HEK293T (cell line): ENCODE measurements at places on chromosomes 6 and 20.
A peak's percentile ranks its signal among the peaks of the same experiment; 100 is the strongest.

- DNase-seq = no peak
These were observed 205.2 kb downstream of the MYLK4 start for GRCh38 chr6:2545383-2546038.

GRCh38 chr6:44041461-44042260, 85.6 kb downstream of the MRPL14 start:
- no peak for DNase-seq

- DNase-seq = no peak
These were observed 34.3 kb upstream of the TCF21 start for GRCh38 chr6:133854364-133855275.

GRCh38 chr6:167995302-167995701, 2.2 kb upstream of the KIF25 start:
- DNase-seq = no peak

GRCh38 chr6:135505222-135505621, 7.7 kb upstream of the AHI1 start:
- DNase-seq = no peak

DNA sequence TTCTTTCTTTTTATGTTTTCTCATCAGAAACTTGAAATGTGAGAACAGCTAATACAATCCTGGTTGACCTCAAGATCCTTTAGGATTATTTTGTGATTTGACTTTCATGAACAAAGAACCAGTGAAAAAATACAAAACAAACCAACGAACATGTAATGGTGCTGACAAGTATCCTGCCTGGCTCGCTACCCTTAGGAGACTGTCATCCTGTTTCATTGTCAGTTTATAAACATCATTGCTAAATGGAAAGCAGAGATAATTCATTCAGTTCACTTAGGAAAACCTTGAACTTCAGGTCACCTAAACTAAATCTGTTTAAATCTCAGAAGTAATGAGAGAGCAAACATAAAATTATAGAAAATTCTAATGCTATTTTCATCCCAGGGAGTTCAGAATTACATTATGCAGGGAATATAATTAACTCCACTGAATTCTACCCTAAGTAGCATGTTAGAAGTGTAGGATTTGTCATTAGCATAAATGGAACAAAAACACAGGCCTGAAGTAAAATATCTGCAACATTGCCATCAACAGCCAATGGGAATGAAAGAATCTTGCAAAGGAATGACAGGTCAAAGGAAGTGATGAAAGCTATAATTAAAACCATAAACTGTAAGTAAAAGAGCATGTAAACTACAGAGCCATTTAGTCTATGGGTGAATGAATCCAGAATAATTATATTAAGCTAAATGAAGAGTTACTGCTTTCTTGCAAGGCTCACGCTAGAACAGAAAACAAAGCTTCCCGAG, 401.2 kb upstream of the MANEA start:
- DNase-seq = no peak

DNA sequence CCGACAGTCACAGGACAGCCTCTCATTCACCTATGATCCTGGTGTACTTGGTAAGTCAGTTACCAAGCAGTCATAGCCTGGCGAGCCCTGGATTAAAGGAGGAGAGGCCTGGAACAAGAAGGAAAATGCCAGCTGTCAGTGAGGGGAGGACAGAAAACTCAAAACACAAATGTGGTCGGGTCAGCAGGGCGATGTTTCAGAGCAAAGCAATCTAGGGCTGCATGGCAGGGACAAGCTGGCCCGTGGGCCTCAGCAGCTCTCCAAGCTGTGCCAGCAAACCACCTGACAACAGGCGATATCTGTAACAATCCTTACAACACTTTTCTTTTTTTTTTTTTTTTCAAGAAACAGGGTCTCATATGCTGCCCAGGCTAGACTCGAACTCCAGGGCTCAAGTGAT, 40.3 kb downstream of the MGME1 start:
- no peak for DNase-seq

- no peak for DNase-seq
These were observed 9.7 kb upstream of the TENT5A start for GRCh38 chr6:81762132-81762531.

GRCh38 chr6:19755181-19755580, 82.0 kb upstream of the ID4 start:
- DNase-seq = no peak

GRCh38 chr6:53446151-53446550, 97.4 kb upstream of the ELOVL5 start:
- DNase-seq = no peak

DNA sequence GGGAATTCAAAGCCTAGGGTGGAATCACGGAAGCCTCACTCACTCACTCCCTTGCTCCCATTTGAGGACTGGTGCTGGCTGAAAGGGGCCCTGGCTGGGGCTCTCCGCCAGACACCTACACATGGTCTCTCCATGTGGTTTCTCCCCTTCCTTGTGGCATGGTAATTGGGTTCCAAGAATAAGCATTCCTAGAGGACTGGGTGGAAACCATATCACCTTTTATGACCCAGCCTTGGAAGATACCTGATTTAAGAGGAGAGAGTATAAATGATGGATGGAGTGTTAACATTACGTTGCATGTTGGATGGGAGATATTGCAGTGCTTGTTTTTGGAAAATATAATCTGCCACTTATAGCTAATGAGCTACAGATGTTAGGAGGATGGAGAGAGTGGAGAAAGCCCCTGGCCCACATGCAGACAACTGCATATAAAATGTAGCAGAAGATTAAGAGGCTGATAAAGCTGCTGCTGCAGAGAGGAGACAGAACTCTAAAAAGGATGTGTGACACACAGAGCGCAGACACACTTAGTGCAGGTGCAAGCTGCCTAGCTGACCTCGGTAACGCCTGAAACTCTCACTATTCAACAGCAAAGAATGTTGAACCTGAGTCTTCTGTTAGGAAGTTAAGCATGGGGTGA, 23.3 kb upstream of the CDKN1A start:
- DNase-seq = no peak

DNA sequence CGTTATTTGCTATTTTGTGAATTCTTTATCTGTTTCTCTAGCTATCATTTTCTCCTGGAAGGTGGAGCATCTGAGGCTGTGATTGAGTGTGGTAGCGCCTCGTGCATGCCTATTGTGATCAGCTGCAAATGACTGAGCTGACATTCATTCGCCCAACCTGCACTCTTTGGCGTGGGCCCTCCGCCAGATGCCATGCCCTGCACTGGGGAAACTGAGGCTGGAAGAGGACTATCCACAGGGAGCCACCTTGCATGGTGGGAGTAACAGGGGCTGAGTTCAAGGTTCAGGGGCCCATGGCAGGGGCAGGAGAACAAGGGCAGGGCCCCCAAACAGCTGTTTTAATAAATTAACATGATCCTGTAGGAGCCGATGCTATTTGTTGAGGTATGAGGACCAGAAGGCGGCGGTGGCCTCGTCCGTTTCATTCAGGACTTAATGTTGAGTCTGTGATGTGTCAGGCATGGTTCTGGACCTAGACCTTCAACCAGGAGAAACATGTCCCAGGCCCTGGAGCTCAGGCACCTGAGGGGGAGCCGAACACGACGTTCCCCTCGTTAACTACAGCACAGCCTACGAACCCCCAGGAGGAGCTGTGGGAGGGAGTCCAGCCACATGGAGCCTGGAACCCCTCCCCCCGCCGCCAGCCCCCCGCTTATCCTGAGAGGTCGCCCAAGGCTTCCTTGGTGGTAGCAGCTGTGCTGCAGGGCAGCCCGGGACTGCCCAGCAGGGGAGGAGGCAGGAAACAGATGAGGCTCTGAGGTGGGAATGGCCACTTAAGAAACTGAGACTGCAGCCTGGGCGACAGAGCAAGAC, 242.9 kb downstream of the CDH4 start:
- no peak for DNase-seq

DNA sequence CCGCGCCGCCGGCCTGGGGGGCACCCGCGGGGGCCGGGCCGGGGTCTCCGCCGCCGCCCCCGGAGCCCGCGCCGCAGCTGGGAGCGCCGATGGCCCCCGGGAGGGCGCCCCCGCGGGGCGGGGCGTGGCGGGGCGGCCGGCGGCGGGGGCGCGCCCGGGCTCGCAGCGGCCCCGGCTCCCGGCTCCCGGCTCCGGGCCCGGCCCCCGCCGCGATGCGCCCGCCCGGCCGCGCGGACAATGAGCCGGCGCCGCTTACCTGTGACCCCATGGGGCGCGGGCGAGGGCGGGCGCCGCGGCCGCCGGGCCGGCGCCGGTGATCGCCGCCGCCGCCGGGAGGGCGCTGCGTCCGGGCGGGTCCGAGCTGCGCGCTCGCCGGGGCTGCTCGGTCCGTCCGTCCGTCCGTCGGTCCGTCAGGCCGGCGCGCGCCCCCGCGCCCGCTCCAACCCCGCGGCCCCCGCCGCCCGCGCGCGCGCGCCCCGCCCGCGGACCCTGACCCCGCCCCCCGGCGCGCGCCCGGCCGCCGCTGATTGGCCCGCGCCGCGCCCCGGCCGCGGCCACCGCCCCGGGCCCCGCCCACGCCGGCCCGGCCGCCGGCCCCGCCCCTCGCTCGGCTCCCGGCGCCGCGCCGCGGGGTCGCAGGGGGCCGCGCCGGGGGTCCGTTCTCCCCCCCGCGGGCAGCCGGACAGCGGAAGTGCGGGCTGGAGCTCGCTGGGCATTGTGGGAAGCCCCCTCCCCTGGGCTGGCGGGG, at the start of gene ZBTB46:
Gene ZBTB46 (minus strand): TSS at position 424 of the 748 bp plus-strand sequence. CDS start 40,507 bp downstream, outside the sequence.
- peak; percentile 95 for DNase-seq

DNA sequence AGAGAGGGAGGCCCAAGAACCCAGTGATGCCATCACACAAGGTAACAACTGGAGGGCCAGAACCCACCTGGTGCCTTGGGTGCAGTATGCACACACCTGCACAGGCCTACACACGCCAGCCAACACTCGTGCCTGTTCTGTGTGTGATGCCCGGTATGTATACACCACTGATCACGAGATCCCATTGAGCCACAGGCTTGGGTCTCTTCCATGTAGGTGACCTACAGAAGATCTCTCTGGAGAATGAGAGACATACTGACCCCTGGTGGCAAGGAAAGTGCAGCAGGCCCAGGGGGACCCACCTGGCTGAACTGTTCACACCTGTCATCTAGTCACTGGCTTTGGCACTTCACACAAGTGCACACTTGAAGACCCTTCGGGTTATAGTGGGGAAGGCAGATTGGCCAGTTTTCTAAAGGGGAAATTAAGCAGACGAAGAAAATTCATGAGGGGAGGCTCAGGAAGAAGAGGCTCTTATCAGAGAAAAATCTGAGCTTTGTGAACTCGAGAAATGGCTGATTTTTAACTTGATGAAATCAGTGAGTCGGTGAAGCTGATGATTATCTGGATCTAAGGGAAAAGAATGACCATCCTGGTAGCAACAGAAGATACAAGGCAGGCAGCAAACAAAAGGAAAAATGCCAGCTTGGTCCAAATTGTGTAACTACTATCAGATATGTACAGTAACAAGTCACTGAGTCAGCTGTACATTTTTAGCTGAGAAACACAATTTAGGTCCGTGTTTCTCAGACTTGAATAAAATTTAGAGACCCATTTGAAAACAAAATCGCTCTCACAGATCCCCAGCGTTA, 69.1 kb upstream of the PBOV1 start:
- DNase-seq = peak; percentile 64

DNA sequence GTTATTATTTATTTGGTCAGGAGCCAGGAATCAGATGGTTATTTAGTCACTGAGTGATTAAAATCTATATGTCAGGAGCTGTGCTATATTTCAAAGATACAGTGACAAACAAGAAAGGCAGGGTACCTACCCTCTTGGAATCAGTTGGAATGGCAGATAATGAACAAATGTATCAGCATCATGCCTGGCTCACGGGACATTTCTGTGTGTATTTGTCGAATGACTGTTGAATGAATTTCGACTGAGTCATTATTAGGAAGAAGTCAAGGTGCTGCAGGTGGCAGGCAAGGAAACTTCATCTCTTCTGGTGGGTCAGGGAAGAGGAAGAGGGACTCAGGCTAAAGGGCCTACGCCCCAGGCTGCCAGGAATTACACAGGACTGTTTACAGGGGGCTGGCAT, 13.6 kb downstream of the PKIG start:
- DNase-seq = no peak

DNA sequence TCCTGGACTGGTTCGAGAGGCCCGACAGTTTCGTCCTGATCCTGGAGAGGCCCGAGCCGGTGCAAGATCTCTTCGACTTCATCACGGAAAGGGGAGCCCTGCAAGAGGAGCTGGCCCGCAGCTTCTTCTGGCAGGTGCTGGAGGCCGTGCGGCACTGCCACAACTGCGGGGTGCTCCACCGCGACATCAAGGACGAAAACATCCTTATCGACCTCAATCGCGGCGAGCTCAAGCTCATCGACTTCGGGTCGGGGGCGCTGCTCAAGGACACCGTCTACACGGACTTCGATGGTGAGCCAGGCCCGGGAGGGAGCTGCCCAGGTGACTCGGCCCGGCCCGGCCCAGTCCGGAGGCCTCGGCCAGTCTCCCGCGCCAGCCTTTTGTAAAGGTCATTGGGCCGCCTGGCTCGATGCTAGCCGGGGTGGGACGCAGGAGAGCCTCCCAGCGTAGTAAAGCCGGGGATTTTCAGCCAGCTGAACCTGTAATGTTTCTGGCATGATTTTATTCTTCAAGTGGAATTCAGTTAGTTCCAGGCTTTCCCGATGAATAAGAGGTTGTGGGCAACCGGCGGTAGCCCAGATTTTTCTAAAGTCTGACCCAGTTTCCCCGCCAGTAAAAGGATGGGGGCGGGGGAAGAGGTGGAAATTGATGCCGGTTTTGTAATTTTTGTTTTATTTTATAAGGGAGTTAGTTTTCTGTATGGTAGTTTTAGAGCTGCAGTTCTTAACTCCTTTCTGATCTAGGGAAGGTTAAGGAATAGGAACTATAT, 1.4 kb downstream of the PIM1 start:
- DNase-seq = no peak

GRCh38 chr6:108914235-108915022, 66.2 kb downstream of the ARMC2 start:
- peak; percentile 65 for DNase-seq

GRCh38 chr6:117231466-117231865, 33.9 kb upstream of the VGLL2 start:
- DNase-seq = no peak

DNA sequence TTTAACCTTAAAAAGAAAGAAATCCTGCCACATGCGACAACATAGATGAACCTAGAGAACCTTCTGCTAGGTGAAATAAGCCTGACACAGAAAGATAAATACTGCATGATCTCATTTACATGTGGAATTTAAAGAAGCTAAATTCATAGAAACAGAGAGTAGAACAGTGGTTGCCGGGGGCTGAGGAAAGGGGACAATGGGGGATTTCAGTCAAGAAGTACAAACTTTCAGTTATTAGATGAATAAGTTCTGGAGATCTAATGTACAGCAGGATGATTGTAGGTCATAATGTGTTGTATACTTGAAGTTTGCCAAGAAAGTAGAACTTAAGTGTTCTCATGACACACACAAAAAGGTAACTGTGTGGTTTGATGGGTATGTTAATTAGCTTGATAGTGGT, 204.3 kb upstream of the PRSS16 start:
- DNase-seq = no peak
